HTR-8/SVneo (cell line): ENCODE measurements at places on chromosomes 12 and 14.
A peak's percentile ranks its signal among the peaks of the same experiment; 100 is the strongest.

GRCh38 chr14:65357113-65357512 is 55.4 kb upstream of the FUT8 start:
- no peak for DNase-seq

- DNase-seq = no peak
Observed at GRCh38 chr14:100889641-100890040, 13.9 kb downstream of the RTL1 start.

- DNase-seq = peak; percentile 65
Observed at GRCh38 chr12:68406134-68406576, 74.0 kb upstream of the MDM1 start.

- peak; percentile 41 for DNase-seq
Observed at GRCh38 chr12:56688846-56689109, 694 bp upstream of the PTGES3 start.

- DNase-seq = no peak
Observed at GRCh38 chr12:120381752-120382419, 12.9 kb upstream of the MSI1 start.

DNA sequence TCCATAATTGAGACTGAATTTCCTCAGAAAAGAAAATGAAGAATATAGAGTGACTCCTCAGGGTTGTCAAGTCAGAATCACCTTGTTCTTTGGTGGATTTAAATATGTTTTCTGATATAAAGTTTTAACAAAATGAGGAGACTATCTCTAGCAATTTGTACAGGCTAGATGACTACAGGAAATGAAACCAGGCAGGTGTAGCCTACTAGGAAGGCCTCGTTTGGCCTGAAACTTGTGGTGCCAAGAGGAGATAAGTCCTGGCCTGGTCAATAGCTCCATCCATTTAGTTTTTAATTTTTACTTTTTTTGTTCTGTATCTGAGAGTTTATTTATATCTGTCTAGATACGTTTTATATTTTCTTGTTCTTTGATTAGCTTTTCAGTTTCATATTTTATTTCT is 41.5 kb downstream of the SNAPC1 start:
- DNase-seq = no peak

GRCh38 chr12:76402259-76402658 is 54.0 kb upstream of the BBS10 start:
- no peak for DNase-seq

- DNase-seq = no peak
Observed at GRCh38 chr14:106228541-106229158, 702.3 kb downstream of the TMEM121 start.

- peak; percentile 32 for DNase-seq
Observed at GRCh38 chr14:86574051-86574777, 1044.3 kb downstream of the FLRT2 start.

- no peak for DNase-seq
Observed at GRCh38 chr12:9361879-9362326, 153.7 kb upstream of the PZP start.

GRCh38 chr14:44895716-44896115 is 66.0 kb downstream of the KLHL28 start:
- DNase-seq = peak; percentile 34

DNA sequence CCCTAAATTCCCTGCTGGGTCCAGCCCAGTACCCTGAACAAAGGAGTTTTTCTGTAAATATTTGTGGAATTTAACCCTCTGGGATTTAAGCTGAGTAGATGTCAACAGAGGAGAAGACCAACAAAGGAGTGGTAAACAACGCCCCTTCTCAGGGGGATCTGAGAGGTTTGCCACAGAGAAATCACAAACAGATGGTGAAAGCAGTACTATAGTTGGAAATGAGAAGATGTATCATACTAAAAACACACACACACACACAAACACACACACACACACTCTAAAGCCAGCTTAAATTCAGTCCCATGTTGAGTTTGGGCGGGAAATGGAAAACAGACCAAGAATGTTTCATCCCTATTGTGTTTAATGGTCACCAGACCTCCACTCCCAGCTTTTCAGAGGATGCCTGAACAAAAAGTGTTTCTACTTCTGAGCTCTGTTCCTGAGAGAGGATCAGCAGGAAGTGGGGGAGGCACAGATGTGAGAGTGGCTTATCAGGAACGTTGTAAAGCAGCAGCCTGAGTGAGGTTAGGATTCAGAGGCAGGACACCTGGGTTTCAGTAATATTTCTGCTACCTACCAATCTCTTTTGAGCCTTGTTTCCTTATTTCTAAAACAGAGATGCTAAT is 3.2 kb downstream of the BIN2 start:
- no peak for DNase-seq

DNA sequence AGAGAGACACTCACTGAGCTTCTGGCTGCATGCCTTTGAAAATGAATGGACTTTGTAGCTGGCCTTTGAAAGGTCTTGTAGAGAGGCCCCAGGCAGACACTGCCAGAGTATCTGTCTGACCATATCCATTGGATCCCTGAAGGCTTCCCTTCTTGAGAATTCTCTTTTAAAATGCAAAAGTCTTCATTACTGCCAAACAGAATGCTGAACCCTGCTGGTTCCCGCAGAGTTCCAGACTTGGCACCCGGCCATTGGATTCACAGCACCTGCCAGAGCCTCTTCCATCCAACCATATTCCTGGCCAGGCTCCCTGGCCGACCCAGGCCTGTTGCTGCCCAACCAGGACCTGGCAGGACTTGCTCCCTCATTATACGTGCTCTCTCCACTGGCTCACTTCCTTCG is 182.5 kb downstream of the GXYLT1 start:
- DNase-seq = no peak

- DNase-seq = no peak
Observed at GRCh38 chr12:128449146-128449894, 182.3 kb downstream of the TMEM132C start.

- peak; percentile 10 for DNase-seq
Observed at GRCh38 chr14:106372870-106373652, 846.7 kb downstream of the TMEM121 start.
